ENCODE measurements at places on chromosomes 6 and 20. TPM values are rescaled to one million over a fixed set of nuclear protein-coding genes. Genes with fewer than 3 reads are reported as not detected.

Gene IL17F
- total RNA-seq = 1.5 TPM

Gene FOXS1
- not detected for total RNA-seq

Gene CCHCR1
- 36.5 TPM for total RNA-seq

Gene KHDC1L
- total RNA-seq = not detected

Gene SLCO4A1
- total RNA-seq = 41.0 TPM

Gene PBOV1
- total RNA-seq = not detected

Measured in T-helper 1 cell treated with Interleukin-12 subunit alpha and Interleukin-12 subunit beta and Interleukin-4 antibody, amounts not matched to agents 30 ng/mL and 1 ng/mL, for 36 hours (primary cell).